ENCODE measurements at places on chromosomes 2 and 18. TPM values are rescaled to one million over a fixed set of nuclear protein-coding genes. Genes with fewer than 3 reads are reported as not detected.

Gene TTC31
- 9.5 TPM for total RNA-seq

Gene TEX44
- not detected for total RNA-seq

Gene SERPINB2
- total RNA-seq, result 30.7 TPM

Gene SPC25
- 6.4 TPM for total RNA-seq

Gene SLC19A3
- total RNA-seq, result 0.09 TPM

Gene COLEC12
- 0.94 TPM for total RNA-seq

Gene DNAH7
- 0.09 TPM for total RNA-seq

Gene D2HGDH
- 14.7 TPM for total RNA-seq

Gene LBH
- total RNA-seq, result 7.4 TPM

Gene CDH20
- total RNA-seq, result 2.8 TPM

Gene HNMT
- total RNA-seq, result 1.7 TPM

Gene FAP
- total RNA-seq, result 1.5 TPM

Gene DES
- not detected for total RNA-seq

Gene EFR3B
- total RNA-seq, result 0.28 TPM

Gene RHOB
- 831 TPM for total RNA-seq

Gene ST8SIA5
- under 0.01 TPM for total RNA-seq

Gene GNAL
- total RNA-seq, result 0.47 TPM

Gene IL1R1
- total RNA-seq, result 23.2 TPM

Gene SNRNP27
- total RNA-seq, result 28.2 TPM

Gene UGT1A8
- not detected for total RNA-seq

Gene REEP1
- 0.09 TPM for total RNA-seq

Gene CCDC68
- total RNA-seq, result 5.9 TPM

Gene DSG1
- not detected for total RNA-seq

Gene ATP6V1B1
- total RNA-seq, result not detected

Gene RRM2
- total RNA-seq, result 17.1 TPM

Gene GALNT14
- total RNA-seq, result not detected

Gene CACNB4
- 0.18 TPM for total RNA-seq

Data from endothelial cell of coronary artery (primary cell).